Omental fat pad (tissue), 4 donors: ENCODE measurements at places on chromosomes 7 and 10. TPM values are rescaled to one million over a fixed set of nuclear protein-coding genes. Genes with fewer than 3 reads are reported as not detected.

DNA sequence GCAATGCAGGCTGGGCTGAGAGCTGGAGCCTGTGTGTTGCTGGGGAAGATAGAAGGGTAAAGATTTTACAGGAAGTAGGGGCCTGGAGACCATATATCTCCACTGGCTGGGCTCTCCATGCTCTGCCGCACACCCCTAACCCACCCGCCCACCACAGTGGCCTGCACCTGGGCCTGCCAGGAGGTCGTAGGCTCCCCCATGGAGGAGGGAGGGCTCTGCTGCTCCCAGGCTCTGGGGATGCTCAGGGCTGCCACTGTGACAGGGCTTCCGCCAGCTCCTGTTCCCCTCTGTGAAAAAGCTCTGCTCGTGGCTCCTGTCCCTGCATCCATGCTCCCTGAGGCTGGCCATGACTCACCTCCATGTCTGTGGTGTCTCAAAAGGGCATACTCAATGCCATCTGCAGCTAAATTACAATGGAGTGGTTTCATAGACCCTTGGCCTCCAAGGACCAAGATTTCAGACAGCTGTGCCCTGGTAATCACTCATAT is 106.0 kb downstream of the CXCL12 start:
- DNase-seq: no peak

DNA sequence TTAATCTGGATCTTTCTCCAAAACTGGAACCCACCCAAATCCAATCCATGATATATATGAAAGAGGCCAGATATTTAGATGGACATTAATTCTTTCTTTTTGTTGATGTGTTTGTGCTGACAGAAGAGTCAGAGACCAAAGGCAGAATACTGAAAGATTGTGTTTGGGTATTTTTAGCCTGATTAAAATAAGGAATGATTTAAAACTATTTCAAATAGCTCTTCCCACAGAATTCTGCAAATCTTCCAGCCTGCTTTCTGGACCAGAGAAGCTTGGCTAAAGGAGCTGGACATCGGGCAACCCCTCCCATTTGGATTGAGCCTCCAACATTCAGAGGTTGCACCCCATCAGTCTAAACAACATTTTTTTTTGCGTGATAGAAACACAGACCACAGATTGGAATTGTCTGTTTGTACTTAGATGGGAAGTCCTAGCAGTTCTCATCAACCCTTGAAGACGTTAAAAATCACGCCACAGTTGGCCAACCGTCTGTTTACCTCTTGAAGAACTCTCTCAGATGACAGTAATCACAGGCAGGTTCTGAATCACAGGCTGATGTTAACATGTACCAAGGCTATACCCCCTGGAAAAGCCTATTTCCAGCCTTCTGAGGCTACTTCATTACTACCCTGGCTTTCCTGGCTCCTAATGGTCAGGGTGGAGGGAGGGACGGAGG is 155.2 kb upstream of the NRP1 start:
- DNase-seq: no peak

DNA sequence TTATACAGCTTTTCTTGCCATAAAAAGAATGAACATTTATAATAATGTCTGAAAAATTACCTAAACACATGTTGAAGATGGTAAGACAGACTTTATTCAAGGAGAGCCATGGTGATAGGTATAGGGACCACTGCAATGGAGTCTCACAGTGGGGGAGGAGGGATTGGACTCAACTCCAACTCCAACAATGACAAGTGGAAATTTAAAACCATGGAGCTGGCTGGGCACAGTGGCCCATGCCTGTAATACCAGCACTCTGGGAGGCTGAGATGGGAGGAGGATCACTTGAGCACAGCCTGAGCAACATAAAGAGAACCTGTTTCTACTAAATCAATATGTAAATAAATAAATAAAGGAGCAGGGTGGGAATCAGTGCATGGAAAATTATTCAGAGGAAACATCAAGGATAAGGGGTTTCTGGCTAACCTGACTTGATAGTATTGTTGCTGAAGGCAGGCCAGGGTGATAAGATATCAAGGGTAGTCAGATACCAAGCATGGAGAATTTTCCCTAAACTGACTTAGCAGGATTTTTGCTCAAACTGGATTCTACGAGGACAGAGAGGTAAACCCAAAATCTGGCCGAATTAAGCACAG is 19.5 kb upstream of the MICU1 start:
- no peak for DNase-seq

- DNase-seq: no peak
Observed at GRCh38 chr10:78749200-78749599, 319.6 kb upstream of the ZMIZ1 start.

DNA sequence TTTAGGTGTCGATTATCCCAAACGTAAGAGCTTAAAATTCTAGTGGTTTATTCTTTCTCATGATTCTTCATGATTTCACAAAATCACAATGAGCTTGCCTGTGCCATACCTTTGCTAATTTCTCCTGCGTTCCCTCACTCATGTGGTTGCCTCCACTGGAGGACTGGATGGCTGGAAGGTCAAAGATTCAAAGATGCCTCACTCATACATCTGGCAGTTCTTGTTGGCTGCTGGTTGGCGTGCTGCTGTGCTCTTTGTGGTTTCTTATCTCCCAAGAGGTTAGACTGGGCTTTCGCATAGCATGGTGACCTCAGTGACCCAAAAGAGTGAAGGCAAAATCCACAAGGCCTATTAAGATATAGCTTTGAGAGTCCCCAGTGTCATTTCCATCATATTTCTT is 877.6 kb upstream of the AUTS2 start:
- no peak for DNase-seq

GRCh38 chr7:139423091-139423490 is 60.4 kb downstream of the KLRG2 start:
- no peak for DNase-seq

DNA sequence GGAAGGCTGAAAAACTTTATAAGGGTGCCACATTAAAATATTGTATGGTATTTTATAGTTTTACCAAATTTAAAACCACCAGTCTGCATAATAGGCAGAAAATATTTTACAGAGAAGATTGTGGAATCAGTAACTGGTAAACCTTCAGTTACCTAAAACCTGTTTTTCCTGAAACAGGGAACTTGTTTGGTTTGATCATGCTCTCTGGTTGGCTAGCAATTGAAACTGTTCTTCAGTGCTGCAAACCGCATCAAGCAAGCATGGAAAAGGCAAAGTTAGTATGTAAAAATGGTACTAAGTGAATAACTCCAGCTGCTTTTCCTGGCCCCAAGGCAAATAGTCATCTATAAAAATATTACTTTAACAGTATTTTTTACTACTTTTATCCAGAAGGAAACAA is 316.9 kb upstream of the LRRN3 start:
- no peak for DNase-seq

- no peak for DNase-seq
Observed at GRCh38 chr10:133335246-133336117, 1.2 kb downstream of the CALY start.

C10orf71 gene
- not detected for total RNA-seq

ABCB8 gene
- 25.5 TPM for total RNA-seq

PDE1C gene
- total RNA-seq: 3.4 TPM

DPYSL4 gene
- 3.0 TPM for total RNA-seq

ATG9B gene
- total RNA-seq: not detected
